ENCODE measurements at places on chromosomes 1 and 21.

GRCh38 chr21:28923439-28923975 lies 69.2 kb downstream of the LTN1 start:
- H3K36me3 ChIP-seq, result no peaks in the 10 kb centered on the region
- H3K4me3 ChIP-seq, result no peak overlapping the region
- no peak overlapping the region for H3K27ac ChIP-seq
- H3K4me1 ChIP-seq, result no peaks in the 10 kb centered on the region
- H3K27me3 ChIP-seq, result no peaks in the 10 kb centered on the region

- H3K27me3 ChIP-seq, result no peaks in the 10 kb centered on the region
- H3K4me3 ChIP-seq, result no peak overlapping the region
- H3K4me1 ChIP-seq, result no peaks in the 10 kb centered on the region
- H3K27ac ChIP-seq, result peak overlapping the region; percentile 25
- DNase-seq, result no peak
Measured at GRCh38 chr1:239892602-239893001, 199.1 kb upstream of the FMN2 start.

DNA sequence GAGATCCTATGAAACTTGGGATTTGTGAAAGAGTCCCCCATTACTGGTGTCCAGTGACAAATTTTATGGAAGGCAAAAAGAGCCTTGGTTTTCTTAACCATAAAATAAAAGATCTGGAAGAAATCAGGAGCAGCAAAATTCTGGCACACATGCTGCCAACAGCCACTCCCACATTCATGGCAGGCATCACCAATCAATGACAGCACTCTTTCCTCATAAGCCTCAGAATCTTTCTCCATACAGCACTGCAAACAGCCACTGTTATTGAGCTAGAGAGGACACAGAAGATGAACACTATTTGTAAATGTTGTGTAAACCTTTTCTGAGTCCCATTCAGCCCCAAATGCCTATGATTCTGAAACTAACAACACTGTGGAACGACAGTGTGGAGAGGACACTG lies 162.2 kb downstream of the RRAGC start:
- no peak overlapping the region for H3K4me3 ChIP-seq
- H3K4me1 ChIP-seq, result no peaks in the 10 kb centered on the region
- DNase-seq, result no peak
- H3K27ac ChIP-seq, result no peak overlapping the region
- no peaks in the 10 kb centered on the region for H3K27me3 ChIP-seq

DNA sequence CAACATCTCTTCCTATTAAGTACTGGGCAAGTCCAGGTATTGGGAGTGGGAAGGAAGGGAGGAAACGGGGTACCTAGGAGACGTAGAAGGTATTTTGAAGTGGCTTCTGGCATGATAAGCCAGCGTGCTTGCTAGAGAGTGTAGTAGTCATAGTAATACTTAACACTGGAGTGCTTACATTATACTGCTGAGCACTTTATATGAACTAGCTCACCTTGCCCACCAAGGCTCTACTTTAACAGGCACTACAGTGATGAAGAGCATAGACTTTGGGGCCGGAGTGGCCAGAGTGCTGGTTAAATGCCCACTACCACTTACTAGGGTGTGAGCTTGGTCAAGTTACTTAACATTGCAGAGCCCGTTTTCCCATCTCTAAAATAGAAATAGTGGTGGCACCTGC lies 61.7 kb downstream of the ACP6 start:
- no peaks in the 10 kb centered on the region for H3K36me3 ChIP-seq
- peaks cover 4% of the 10 kb centered on the region for H3K4me1 ChIP-seq
- H3K27me3 ChIP-seq, result no peaks in the 10 kb centered on the region
- H3K4me3 ChIP-seq, result no peak overlapping the region
- H3K27ac ChIP-seq, result no peak overlapping the region

- H3K4me3 ChIP-seq, result no peak overlapping the region
- H3K4me1 ChIP-seq, result peaks cover 15% of the 10 kb centered on the region
- no peaks in the 10 kb centered on the region for H3K27me3 ChIP-seq
- DNase-seq, result peak; percentile 58
- peak overlapping the region; percentile 57 for H3K27ac ChIP-seq
- H3K36me3 ChIP-seq, result no peaks in the 10 kb centered on the region
Measured at GRCh38 chr1:181128592-181129497, 40.3 kb downstream of the IER5 start.

DNA sequence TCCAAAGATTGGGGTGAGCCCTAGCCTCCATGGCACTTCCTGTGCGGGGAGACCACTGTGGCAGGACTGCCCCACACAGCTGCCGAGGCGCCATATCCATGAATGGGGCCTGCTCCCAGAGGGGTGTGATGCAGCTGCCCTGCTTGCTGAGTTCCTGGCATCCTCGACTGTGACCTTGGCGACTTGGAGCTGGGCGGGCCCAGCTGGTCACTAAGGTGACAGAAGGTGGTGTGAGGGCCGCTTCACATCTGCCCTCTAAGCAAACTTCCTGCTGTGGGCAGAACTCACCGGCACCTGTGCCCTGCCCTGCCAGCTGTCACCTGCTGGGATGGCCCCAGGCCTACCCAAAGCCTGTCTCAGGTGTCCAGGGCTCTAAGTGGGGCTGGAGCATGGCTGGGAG lies 9.0 kb downstream of the TMEM61 start:
- DNase-seq, result peak; percentile 67
- no peaks in the 10 kb centered on the region for H3K27me3 ChIP-seq
- H3K36me3 ChIP-seq, result no peaks in the 10 kb centered on the region
- peak overlapping the region; percentile 49 for H3K27ac ChIP-seq
- H3K4me3 ChIP-seq, result no peak overlapping the region
- H3K4me1 ChIP-seq, result peaks cover 12% of the 10 kb centered on the region

GRCh38 chr1:206678490-206678889 lies 6.2 kb upstream of the MAPKAPK2 start:
- no peak overlapping the region for H3K4me3 ChIP-seq
- peaks cover 33% of the 10 kb centered on the region for H3K4me1 ChIP-seq
- H3K27me3 ChIP-seq, result no peaks in the 10 kb centered on the region
- no peak overlapping the region for H3K27ac ChIP-seq
- DNase-seq, result no peak

GRCh38 chr1:240508201-240508600 lies 103.8 kb downstream of the GREM2 start:
- H3K4me3 ChIP-seq, result no peak overlapping the region
- DNase-seq, result no peak
- no peaks in the 10 kb centered on the region for H3K36me3 ChIP-seq
- no peaks in the 10 kb centered on the region for H3K4me1 ChIP-seq

All from transverse colon (tissue), 4 donors.